ENCODE measurements at places on chromosomes 12 and 14.

DNA sequence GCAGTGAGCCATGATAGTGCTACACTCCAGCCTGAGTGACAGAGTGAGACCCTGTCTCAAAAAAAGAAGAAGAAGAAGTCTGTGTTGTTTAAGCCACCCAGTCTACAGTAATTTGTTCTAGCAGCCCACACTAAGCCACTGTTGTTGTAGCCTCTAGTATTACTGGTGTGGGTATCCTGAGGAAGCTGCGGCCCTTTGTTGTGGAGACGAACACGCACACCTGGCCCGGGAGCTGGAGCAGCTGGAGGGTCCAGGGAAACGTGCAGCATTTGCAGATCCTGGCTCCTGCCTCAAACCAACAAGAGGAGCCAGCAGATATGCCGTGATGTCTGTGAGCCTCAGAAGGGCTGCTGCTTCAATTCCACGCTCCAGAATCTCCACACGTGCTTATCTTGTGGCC, 65.3 kb downstream of the MAP1LC3B2 start:
- no peak for DNase-seq

DNA sequence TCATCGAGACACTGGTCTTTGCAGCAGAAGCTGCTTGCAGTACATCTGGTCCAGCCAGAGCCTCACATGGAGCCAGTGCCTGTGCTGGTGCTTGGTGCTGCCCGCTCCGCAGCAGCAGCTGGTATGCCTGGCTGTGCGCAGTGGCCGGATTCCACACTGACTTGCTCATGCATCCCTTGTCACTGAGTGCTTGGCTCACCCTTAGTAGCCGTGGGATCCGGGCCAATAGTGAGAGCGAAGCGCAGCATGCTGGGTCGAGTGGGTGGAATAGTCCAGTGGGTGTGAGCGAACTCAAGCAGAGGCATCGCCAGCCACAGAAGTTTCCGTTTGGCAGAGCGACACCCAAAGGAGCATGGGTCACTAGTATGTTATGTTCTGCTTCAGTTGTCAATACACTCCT, 10.1 kb upstream of the FBXO33 start:
- DNase-seq, result no peak

GRCh38 chr12:1883513-1883912, 34.9 kb downstream of the CACNA2D4 start:
- no peak for DNase-seq

DNA sequence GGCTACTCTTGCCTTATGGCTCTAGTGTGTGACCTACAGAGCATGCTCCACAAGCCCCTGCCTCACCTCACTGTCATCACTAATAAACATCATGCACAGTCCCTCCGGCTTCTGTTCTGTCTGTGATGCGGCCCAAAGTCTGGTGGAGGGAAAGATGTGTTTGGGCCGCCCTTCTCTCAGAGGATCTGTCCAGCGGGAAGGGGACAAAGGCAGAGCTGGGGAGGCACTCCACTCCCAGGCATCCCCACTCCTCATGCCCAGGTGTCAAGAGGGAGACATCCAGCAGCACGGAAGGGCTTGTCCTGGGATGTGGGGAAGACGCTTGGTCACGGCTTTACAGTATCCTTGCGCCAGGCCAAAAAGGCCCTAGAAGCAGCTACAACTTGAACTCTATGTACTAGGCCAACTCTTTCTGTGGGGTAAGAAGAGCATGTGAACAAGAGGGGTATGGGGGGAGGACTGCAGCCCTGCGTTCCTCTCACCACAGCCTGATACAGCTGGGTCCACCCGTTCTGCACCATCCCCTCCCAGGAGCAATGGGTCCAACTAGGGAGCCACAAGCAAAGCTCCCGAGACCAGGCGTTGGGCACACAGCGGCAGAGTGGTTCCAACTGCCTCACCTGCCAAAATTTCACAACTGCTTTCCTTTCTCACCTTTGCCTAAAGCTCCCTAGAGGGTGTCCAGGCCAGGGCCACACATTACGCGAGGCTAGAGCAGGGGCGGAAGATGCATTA, 10.7 kb downstream of the CACNB3 start:
- no peak for DNase-seq

DNA sequence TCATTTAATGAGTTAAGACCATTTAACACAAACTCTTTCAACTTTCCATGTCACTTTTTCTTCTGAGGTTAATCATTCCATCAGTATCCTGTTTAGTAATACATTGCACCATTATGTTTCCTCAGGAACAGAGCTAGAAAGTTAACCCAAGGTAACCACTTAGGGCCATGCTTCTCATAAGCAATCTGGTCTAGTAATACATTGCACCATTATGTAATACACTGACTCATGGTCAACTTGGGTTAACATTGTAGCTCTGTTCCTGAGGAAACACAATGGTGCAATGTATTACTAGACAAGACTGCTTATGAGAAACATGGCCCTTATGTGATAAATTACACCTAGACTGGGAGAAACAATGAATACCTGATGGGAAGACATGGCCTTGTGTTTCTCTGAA, 21.7 kb downstream of the ERH start:
- DNase-seq, result no peak

DNA sequence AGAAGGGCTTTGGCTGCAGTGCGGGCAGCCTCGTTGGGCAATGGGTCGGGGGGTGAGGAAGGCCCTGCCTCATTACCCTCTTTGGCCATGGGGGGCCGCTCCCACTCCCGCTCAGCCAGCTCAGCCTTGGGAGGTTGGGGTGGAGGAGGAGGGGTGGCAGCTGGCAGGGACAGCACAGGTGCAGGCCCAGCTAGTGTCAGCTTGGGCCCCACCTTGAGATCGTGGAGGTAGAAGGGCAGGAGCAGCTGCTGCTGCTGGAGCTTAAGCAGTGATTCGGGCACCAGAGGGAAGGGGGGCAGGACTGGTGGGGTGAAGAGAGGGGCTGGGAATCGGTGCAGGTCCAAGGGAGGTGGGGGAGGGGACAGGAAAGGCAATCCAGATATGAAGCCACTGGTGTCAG, 26.0 kb downstream of the ZFHX2 start:
- no peak for DNase-seq

- no peak for DNase-seq
These were observed 840 bp downstream of the MRPL52 start for GRCh38 chr14:22830443-22831010.

- no peak for DNase-seq
These were observed 19.5 kb downstream of the COX16 start for GRCh38 chr14:70340002-70340401.

DNA sequence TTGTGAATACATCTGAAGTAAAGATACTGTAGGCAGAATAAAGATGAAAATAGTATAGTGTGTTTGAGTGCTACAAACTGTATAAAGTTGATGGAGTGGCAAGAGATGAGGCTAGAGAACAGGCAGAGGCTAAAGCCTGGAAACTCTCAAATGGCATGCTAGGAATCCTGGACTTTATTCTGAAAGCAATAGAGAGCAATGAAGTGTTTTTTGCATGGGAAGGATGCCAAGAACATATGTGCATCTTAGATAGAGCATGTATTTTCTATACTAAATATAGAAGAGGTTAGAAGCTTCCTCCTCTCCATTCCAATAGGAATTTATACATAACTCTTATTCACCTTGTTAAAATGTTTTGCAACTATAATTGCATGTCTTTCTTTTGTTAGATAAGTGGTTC, 86.3 kb upstream of the TMTC2 start:
- no peak for DNase-seq

DNA sequence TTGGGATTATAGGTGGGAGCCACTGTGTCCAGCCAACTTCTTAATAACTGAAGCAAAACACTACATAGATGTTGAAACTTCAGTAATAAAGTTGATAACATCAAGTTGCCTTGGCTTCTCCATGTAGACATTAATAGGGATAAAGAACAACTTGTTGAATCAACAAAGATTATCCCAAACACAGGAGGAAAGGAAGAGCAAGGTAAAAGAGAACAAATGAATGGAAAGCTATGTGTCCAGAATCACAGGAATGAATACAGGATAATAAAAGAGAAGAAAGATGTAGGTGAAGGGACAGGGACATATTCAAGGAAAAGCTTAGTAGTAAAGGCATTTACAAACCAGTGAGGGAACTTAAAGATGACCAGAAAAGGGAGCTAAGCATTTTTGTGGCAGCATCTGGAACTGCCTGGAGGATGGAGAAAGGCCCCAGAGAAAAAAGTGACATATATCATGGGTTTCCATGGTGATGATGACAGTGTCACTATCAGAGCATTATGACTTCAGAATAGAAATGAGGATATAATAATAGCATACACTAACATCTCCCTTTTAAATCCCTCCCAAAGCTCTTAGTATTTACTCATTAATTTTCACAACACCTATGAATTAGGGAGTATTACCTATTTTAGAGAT, 24.0 kb upstream of the MDM1 start:
- no peak for DNase-seq

- no peak for DNase-seq
These were observed 72.2 kb downstream of the PITPNM2 start for GRCh38 chr12:123078531-123079155.

DNA sequence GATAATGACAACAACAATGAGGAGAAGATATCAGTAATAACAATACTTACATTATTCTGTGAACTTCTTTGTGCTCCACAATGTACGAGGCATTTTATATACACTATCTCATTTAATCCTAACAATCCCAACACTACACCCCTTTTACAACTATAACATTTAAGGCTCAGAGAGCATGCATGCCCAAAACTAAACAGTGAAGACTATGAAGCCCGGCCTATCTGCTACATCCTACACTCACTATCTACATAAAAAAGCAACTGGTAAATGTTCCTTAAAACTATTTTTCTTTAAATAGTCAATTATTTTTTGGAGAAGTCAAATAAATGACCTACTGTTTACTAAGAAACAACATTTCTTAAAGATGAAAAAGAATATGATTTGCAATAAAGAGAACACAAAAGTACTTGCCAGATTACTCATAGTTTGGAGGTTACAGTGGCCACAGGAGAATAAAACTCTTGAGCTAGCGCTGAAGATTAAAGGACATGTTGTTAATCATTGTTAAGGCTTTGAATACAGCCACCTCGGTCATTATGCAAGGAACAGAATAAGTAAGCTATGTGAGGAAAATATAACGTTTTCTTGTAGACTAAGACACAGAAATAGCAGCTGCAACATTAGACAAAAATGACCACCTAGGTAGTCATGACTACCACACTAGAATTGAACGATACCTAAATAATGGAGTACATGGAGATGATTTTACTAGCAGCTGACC, 56.7 kb downstream of the EPS8 start:
- no peak for DNase-seq

DNA sequence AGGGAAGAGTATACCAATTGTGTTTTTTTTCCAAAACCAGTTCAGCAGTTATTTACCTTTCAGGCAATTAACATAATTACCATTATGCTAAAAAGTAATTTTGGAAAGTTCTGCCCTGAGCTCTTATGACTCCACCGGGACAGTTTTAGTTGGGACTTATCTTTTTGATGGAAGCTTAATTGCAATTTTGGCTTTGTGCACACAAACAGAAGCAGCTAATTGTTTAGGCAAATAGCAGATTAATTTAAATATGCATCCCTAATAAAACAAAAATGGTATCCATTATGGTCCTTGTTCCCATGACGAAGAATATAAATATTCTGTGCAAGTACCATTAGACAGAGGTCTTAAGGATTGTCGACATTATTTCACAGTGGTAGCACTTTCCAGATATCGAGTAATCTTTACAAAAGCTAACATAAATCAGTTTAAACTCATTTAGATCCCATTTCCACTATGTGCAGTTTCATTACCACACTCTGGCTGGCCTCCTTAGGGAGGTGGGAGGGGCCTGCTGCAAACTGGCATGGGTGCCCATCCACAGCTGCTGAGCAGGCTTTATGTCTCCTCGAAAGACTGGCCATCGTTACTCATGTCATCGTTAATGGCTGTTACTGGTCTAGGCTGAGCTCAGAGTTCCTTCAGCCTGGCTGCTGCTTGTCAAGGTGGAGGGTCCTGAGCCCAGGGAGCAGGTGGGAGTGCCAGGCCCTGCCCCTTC, 68.2 kb downstream of the FBXW8 start:
- DNase-seq, result no peak

- DNase-seq, result no peak
These were observed 97.1 kb upstream of the PRICKLE1 start for GRCh38 chr12:42686514-42687172.

- no peak for DNase-seq
These were observed 58.8 kb downstream of the TMEM30B start for GRCh38 chr14:61222388-61222787.

GRCh38 chr12:48279601-48280000, 71.1 kb downstream of the ZNF641 start:
- no peak for DNase-seq

- DNase-seq, result no peak
These were observed 193.0 kb upstream of the PWP1 start for GRCh38 chr12:107492393-107493134.

DNA sequence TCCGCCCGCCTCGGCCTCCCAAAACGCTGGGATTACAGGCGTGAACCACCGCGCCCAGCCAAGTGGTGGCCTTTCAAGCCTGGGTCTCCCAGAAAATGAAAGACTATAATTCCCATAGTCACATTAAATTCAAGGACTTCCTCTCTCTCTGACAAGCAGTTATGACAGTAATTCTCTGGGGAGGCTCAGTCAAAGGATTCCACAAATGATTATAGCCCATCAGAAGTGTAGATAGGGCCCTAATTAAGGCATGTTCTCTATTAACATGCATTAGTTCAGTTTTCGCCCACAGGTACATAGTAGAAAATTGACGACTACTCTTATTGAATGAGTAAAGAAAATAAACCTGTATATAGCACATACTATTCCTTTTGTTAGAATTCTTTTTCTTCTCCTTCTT, 16.4 kb downstream of the PRMT8 start:
- DNase-seq, result no peak

DNA sequence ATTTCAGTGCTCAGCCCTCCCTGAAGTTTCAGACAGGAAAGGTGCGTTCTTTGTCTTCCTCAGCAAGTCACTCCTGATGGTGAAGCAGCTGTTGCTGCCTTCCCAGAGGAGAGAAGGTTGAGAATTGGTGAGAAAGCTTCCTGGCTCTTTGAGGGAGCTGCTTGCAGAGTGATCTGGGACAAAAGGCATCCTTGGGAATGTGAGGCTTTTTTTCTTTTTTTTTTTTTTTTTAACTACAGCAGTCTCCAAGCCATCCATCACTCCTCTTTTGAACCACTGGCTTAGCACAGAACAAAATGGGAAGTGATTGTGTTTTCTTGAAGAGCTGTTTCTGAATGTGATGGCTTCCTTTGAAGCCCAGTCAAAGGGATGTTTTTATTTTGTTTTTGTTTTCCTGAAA, 120.4 kb upstream of the LRIG3 start:
- DNase-seq, result no peak

GRCh38 chr12:10448236-10448635, 4.9 kb downstream of the KLRC1 start:
- no peak for DNase-seq

Data from GM13976 (cell line).